ENCODE measurements at places on chromosomes 5 and 9.

DNA sequence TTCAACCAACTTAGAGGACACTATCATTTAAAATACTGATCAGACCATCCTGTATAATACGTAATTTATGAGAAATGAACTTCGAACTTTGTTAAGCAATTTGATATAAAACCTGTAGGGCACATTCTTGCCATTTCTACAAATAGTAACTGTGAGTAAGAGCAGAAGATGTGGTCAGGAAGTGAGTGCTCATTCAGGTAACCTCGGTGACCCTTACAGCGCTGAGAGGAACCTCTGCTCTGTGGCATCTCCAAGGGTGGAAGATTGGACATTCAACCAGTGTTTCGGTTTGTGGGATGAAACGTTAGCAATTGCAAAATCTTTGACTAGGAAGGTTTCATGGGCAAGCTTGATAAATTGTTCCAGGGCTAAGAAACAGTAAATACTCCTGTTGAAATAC lies 194.8 kb upstream of the IRX2 start:
- no peak for DNase-seq

DNA sequence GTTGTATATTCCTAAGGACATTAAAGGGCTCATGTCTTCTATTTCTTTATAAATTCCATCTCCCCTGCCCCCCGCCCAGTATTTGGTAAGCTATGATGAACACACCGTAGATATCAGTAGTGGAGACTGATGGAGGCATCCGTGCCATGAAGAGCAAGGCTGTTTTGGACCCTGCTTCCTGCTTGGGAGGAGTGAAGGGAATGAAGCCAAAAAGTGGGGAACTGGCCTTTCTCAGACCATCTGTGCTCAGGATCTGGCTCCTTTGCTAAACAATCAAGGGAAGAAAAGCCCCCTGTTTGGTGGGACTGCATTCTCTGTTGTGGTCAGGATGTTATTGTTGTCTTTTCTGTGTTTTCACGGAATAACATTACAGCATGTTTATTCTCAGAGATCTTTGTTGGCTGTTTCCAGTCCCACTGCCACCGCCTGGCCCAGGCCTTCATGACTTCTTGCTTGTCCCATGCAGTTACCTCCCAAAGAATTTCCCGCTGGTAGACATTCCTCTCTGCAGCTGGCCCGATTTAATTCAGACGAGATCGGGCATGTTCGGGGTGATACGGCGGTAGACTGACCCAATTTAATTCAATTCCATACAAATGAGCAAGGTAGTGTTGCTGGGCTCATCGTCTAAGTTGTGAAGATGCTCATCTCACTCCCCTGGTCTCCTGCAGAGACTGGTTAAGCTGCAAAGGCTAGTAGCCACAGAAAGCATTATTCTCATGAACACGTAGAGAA lies 31.4 kb upstream of the ANKH start:
- DNase-seq, result no peak

- DNase-seq, result no peak
Observed at GRCh38 chr5:87390075-87390474, 22.7 kb downstream of the CCNH start.

DNA sequence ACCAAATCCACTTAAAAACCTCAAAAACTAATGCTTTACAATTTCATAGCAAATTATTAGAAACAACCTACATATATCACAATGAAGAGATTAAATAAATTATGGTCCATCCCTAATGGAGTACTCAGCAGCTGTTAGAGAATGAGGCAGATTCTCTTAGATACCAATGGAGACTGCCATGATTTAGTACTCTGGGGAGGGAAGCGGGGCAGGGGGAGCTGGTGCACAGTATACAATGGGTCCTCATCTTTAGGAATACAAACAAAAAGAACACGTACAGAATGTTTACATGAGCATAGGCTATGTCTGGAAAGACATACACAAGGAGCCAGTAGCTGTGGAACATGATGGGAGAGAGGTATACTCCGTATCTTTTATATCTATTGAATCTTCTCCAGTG lies 2.0 kb downstream of the LIFR start:
- no peak for DNase-seq

DNA sequence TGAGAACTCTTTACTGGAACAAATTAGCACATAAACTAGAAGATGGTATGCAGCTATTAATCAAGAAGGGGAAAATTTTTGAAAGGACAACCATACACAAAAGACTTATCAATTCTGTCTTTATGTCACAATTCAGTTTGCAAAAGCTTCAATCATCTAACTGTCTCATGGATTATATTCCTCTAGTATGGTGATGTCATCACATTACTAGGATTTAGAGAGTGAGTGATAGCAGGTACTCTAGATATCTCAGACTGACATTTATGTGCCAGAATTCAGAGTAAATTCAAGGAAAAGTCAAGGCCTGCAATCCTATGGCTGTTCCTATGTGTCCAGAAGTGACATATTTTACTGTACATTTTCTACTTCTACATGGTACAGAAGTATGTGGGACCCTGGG lies 318.9 kb upstream of the GRAMD2B start:
- no peak for DNase-seq

DNA sequence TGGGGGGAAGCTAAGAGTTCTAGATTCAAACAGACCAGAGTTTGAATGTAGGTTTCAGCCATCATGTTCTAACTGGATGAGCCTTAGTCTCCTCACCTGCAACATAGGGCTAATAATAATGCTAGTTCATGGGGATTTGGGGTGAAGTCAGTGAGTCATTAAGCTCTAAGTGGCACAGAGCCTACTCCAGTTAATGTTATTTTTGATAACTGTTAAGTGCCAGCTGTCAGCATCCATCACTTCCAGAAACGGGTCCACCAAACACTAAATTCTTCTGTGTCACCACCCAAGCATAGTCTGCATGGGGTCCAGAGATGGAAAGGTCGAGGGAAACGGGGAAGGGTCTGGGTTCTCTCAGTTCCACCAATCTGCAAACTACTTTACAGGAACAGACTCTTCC lies 1.8 kb upstream of the TSC1 start:
- no peak for DNase-seq
